ENCODE measurements at places on chromosomes 12 and 14. TPM values are rescaled to one million over a fixed set of nuclear protein-coding genes. Genes with fewer than 3 reads are reported as not detected.

DNA sequence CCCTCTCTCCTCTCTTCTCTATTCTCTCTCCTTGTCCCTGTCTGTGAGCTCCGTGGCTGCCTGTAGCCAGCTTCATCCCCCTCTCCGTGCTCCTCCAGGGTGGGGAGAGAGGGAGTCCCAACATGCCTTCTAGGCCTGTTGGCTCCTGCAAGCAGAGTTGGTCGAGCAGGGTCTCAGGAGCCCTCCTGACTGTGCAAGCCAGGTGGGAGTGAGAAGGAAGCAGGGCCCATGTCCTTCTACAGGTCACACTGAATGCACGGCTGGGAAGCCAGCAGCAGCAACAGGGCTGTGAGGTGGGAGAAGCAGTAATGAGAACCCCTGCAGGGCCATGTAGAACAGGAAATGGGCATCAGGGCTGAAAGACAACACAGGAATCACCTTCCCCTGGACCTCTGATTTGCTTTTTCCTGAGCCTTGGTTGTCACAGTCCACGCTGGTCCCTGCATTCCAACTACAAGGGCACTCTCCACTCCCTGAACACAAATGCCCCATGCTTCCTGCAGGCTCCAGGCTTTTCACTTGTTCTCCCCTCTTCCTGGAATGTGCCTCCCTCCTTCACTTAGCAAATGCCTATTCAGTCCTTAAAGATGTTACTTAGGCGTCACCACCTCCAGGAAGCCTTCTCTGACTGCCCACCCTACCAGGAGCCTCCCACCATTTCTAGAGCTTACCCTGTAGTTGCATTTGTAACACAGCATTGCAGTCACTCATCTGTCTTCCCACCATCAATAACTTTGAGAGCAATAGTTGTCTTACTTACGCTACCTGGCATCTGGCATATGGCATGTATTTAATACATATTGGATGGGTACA, 51.2 kb downstream of the TSPAN11 start:
- DNase-seq = no peak

- DNase-seq = no peak
Measured at GRCh38 chr14:100988956-100989355, 85.4 kb upstream of the RTL1 start.

DNA sequence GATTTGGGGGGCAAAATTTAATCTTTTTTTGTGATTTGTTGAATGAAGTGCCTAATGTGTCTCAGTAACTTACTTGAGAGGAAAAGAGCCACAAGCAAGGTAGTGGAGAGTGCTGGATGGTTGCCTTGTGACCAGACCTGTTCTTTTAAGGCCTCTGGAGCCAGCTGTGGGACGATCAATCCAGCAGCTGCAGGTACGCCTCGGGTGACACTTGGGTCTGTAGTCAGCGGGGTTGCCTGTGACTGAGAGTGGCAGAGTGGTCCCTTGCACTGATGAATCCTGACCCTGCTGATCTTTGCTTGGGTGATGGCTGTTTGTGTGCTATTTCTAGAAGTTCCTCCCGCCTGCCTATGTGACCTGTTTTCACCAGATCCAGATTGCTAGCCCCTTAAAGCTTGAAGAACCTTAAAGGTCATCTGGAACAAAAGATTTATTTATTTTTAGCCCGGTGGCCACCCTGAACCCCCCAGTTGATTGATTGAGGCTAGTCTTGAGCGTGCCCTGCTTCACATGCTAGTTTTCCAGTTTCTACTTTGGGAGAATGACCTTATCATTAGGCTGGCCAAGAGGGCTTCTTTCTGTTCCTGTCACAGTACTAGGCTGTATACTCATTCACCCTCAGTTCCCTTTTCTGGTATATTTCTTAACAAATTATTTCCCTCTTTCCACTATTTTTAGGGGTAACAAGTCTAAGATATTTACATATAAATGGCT, 23.2 kb downstream of the PRKCH start:
- DNase-seq = no peak

Gene MYH7
- total RNA-seq = not detected

DNA sequence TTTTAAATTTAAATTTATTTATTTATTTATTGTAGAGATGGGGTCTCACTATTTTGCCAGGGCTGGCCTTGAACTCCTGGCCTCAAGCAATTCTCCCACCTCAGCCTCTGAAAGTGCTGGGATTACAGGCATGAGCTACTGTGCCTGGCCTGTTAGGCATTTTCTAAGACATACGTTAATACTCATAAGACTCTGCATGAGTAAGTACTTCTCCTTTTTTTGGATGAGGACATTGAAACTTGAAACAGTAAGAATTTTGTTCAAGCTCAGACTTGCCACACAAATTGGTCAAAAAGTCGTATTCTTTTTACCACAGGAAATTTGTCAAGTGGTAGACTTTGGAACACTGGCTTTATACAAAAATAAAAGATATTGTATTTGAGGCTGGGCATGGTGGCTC, 187.4 kb upstream of the RASSF8 start:
- peak; percentile 16 for DNase-seq

Measured in HT1080 (cell line).